CD4-positive, alpha-beta T cell treated with Interleukin-6 at 100 ng/mL for 8 hours (primary cell): ENCODE measurements at places on chromosomes 3 and 15.

GRCh38 chr15:51121118-51121517 is 26.4 kb upstream of the TNFAIP8L3 start:
- no peak for DNase-seq

DNA sequence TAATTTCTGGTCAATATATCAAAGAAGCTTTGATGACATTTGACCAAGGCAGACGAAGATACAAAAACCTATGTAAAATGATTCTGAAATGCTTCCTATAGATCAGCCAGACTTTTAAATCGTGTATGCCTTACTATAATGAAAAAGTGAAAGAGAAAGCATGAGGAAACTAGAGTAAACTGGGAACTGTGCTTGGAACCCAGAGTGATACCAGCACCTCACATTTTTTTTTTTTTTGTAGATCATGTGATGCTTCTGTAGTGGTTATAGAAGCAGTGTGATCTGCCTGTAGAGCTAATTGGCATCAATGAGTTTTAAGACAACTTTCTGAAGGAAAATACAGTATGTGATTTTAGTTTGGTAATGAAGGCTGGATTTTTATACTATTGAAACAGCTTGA is 150.7 kb downstream of the NLGN1 start:
- DNase-seq = no peak

DNA sequence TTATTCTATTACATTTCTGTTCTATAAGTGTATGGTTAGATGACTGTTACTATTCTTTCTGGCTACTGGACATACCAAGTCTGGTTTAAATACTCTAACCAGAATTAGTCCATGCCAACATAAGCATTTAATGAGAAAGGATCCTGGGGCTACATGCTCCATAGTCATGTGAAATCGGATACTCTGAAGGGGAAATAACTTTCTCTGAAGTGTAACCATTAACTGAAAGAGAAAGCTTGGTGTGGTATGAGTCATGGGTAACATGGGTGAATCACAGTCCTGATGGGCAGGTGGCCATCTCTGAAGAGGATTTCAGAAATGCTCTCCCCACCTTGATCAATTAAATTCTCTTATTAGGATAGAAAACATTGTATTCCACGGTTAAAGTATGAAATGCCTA is 69.4 kb downstream of the FHIT start:
- no peak for DNase-seq

- DNase-seq = no peak
Measured at GRCh38 chr15:100653608-100654007, 51.2 kb downstream of the ASB7 start.

DNA sequence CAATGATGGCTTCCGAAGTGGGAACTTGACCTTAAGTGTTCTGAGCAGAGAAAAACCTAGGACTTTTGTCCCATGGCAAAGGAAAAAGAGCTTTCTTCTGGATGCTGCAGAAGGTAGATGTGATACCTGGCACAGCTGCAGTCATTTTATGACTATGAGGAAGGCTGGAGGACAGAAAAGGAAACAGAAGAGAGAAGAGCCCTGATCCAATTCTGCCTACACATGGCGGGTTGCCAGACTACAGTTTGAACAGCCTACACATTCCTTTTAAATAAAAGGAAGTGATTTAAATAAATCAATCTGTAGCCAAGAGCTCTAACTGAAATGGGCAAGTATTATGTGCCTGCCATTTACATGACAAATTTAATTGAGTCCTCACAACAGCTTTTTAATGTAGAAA is 43.6 kb upstream of the CHRNB4 start:
- DNase-seq = no peak

DNA sequence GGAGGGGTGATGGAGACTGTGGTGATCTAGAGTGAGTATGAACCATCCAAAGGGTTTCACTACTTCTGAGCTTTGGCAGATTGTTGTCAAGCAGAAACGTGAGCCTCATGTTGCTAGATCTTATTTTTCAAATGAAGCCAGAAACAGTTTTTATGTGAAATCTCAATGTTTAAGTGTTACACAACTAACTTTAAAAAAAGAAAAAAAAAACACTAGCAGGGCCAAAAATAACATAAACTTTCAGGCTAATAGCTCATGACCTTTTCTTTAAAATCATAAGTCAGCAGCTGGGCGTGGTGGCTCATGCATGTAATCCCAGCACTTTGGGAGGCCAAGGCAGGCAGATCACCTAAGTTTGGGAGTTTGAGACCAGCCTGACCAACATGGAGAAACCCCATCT is 2.1 kb upstream of the HTR3D start:
- no peak for DNase-seq

- DNase-seq = no peak
Measured at GRCh38 chr15:47796830-47797229, 79.5 kb downstream of the SEMA6D start.

DNA sequence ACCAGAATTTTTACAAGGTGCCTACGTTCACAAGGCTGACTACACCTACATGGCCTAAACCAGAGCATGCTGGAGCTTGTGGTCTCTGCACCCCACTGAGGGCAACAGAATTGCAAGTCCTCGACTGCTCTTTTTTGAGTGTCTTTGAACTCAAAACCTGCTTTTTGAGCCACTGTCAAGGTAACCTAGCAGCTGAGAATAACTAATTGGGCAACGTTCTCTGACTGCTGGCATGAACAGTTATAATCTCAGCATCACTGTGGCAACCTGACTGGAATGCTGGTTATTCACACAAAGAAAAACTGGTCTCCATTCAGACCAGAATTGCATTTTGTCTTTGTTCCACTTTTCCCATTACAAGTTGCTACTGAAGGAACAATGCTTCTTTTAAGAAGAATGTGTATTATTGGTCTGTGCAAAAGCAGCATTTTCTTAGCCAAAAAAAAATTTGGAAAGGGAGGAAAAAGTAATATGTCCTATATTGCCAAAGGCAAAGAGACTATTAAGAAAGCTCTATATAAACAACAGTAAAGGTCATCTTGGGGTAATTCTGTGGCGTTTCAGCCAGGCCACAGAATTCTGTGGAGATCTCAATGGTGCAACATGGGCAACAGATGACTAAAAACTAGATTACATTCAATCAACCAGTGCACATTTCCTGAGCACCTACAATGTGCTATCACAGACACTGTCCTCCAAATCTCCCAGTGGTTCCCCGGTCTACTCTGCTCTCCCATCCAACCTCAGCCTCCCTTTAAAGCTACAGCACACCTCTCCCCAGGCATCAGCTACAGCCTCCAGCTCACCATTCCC is 76.8 kb downstream of the TNIK start:
- DNase-seq = no peak

DNA sequence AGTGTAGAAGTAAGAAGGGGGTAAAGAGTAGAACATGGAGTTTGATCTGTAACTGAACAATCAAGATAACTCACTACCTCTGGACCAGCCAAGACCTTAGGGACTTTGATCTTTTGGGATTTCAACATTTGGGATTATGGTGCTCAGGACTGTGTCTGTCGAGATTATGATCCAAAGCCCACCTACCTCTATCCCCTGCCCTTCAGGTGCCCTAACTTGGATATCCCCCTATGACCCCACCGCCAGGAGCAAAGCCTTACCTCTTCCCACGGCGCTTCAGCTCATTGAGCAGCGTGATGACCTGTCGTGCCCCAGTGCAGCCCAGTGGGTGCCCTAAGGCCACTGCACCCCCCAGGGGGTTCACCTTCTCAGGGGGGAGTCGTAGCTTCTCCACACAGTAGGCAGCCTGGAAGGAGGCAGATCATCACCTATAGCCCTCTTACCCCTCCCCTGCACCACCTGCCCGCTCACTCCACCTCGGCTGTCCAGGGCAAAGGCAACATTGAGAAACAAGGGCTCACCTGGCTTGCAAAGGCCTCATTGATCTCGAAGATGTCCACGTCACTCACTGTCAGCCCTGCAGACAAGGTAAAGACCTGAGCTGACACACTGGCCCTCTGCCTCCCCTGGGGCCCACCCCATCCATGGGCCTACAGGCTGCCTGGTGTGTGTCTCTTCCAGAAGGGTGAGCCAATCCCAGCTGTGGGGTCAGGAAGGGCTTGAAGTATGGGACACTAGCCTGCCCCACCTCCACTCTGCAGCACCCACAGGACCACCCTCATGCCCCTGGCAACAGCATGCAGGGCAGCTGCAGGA is 11.4 kb downstream of the ACAA1 start:
- no peak for DNase-seq

- no peak for DNase-seq
Measured at GRCh38 chr15:80744826-80745225, 34.3 kb upstream of the CEMIP start.

DNA sequence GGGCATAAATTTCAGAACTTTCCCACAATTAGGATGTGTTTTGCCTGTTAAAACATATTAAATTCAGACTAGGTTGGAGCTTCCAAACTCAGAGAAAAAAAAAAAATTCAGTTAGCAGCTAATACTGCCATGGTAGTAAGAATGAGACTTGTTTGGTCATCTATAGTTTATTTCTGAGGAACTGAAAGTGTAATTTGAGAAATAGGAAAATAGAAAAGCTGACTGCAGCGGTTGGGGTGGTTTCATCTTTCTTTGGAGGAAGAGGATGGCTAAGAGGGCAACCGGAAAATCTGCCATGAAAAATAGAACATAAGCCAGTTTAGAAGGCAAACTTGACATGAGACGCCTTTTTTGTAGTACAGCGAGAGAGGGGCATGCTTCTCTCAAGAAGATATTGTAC is 371.2 kb upstream of the ROBO2 start:
- no peak for DNase-seq

GRCh38 chr3:48232734-48233133 is 8.2 kb upstream of the ZNF589 start:
- peak; percentile 49 for DNase-seq

DNA sequence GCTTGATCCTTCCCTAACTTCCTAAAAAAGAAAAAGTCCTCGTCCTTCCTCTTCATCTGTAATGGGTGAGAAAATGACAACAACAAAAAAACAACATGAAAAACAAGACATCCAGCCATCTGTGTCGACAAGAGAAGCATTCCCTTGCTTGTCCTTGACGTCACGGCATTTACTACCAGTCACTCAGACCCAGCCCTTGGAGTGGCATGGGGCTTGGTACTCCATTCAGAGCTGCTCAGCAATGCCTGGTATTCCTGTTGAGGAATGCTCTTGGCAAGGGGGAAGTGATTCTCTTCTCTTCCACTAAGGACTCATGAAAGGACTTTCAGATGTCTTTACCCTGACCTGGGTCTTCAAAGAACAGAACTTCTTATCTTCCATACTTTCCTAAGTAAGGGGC is 339.7 kb upstream of the RASGRP1 start:
- DNase-seq = no peak

DNA sequence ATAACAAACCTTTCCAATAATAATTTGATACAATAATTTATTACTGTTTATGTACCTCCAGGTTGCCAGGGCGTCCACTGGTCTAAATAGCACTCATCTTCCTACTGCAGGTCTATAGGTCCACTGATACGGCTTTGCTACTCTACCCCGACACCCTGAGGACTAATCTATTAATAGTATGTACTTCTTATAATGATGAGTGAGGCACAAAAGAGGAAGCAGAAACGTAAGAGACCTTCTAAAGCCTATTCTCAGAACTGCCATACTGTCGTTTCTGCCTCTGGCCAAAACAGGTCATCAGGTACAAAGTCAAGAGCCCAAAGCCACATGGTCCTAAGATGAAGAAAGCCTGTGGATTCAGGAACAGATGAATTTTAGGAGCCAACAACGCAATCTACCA is 163.2 kb upstream of the GRM7 start:
- DNase-seq = no peak

DNA sequence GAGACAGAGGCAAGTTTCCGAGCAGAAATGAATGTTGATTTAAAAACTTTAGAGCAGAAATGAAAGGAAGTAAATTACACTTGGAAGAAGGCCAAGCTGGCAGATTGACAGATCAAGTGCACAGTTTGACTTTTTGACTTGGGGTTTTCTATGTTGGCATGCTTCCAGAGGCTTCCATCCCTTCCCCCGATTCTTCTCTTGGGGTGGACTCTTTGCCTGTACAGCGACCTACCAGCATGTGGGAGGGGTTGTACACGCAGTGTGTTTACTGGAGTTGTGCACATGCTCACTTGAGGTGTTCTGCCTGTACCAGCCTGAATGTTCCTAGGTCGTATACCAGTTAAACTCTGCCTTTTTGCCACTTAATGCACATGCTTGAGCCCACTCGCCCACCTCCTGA is 701.5 kb upstream of the GBE1 start:
- DNase-seq = no peak

- no peak for DNase-seq
Measured at GRCh38 chr15:64525828-64526530, 65.6 kb downstream of the ZNF609 start.

GRCh38 chr3:127985655-127986225 is 66.5 kb upstream of the SEC61A1 start:
- no peak for DNase-seq

GRCh38 chr3:194277786-194278130 is 73.4 kb downstream of the CPN2 start:
- DNase-seq = no peak

GRCh38 chr15:98935736-98936135 is 71.9 kb downstream of the PGPEP1L start:
- DNase-seq = no peak

GRCh38 chr15:101357333-101357732 is 62.3 kb upstream of the SNRPA1 start:
- DNase-seq = no peak

GRCh38 chr3:25117005-25117593 is 311.0 kb upstream of the RARB start:
- DNase-seq = no peak

- no peak for DNase-seq
Measured at GRCh38 chr3:147890114-147890513, 480.9 kb downstream of the ZIC1 start.

GRCh38 chr15:59457103-59457502 is 19.1 kb downstream of the FAM81A start:
- no peak for DNase-seq
